ENCODE measurements at places on chromosomes 2 and 18.

GRCh38 chr2:129800285-129800684, 179.2 kb upstream of the RAB6C start:
- DNase-seq = no peak

DNA sequence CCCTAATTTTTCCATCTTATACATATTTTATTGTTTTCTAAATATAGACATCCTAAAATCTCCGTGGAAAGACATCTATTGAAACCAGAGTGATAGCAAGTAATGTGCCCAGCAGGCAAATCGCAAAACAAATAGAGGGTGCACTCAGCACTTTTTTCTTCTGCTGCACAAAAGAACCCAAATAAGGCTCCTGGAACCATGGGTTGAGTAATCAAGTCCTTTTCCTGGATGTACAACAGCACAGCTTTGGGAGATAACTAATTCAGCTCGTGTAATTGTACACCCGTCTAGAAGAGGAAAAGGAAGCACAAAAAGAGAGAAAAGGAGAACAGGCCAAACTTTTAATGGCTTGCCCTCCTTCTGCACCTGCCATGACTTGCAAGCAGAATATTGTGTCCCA, 126.9 kb upstream of the TLK1 start:
- no peak for DNase-seq

DNA sequence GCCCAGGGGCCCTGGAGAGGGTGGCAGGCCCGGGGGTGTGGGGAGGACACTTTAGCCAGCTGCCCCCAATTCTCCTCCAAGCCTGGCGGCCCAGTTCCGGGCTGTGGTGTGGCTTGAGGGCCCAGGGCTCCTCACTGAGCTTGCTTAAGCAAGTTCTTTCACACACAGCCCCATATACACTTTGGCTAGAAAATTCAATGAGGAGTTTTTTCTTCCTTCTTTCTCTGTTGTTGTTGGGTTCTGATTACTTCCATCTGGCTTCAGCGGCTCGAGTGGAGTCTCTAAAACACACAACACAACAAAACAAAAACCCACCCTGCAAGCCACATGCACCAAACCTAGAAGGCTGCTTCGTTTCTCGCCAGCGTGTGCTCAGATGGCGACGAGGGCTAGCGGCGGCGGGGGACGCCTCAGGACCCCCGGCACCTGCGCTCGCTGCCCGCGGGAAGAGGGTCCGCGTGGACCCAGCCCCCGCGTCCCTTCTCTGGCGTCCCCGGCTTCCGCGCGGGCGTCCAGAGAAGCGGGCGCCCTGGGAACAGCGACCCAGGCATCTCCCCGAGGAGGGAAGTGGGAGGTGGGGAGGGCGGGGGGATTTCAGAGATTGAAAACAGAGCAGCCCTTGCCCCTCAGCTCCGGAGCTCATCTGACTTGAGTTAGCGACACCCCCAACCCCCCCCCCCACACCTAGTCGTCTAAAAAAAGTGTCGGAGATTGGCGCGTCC, 577 bp upstream of the GLI2 start:
- no peak for DNase-seq

- no peak for DNase-seq
Measured at GRCh38 chr2:96546321-96546720, 9.8 kb downstream of the ARID5A start.

DNA sequence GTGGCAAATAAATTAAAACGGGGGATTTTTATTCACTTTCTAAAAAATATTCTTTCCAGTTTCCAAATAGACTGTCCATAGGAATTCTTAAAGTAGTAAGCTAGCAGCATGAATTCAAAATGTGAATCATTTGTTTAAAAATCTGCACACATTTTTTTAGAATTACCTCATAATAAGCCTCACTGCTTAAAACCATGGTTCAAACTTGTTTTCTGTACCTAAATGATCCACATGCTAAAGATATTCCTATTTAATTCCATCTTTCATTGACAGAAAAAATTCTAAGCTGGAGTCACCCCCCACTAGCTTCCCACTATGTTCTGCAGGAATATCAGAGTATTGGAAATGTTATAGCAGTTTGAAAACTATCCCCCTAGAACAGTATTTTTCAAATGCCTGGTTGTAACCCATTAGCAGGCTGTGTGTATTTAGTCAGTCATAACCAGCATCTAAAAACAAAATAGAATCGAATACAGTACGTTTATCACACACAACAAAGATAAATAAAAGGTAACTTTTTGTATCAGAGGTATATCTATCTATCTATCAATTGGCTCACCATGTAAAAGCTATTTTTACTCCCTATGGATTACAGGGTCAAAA, 11.2 kb upstream of the IKZF2 start:
- no peak for DNase-seq

- DNase-seq = no peak
Measured at GRCh38 chr2:26691881-26692278, 642 bp upstream of the KCNK3 start.

DNA sequence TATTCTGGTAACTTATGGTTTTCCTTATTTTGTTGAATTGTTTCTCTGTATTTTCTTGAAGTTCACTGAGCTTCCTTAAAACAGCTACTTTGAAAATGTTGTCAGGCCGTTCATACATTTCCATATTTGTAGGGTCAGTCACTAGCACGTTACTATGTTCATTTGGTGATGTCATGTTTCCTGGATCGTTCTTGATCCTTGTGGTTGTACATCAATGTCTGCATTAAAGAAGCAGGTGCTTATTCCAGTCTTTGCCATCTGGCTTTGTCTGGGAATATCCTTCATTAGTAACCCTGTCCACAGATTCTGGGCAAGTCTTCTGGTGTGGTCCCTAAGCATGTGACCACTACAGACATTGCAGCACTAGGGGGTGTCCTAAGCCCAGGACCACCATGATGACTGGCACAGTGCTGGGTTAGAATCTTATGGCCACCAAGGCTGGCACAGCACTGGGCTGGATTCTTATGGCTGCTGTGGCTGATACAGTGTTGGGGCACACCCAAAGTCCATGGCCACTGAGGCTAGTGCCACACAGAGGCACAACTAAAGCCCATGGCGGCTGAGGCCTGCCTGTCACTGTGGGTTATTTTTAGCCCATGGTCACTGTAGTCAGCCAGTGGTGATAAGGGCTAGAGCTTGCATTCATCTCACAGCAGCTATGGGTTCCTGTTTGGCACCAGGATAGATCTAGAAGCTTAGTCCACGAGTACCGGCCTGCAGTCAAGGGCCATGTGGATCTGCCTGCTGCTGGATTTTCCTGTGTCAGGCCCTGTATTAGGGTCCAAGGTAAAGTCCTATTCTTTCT, 13.2 kb downstream of the VWA3B start:
- DNase-seq = no peak

DNA sequence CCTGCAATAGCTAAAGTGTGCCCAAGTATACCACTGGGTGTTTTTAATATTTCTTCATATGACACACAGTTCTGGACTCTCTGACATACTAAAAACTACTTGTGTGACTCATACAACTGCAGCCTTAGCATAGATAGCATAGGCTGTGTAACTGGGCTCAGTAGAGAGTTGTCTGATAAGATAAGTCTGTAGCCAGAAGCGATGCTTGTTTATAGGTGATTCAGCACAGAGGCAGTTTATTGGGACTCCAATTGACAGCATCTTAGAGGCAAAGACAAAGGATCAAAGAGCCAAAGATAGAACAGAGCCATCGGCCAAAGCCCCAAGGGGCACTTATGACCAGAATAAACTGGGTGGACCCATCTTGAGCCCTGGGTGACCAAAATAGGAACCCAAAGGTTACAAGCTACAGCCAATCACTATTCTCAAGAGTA, 42.3 kb downstream of the AAK1 start:
- DNase-seq = no peak

DNA sequence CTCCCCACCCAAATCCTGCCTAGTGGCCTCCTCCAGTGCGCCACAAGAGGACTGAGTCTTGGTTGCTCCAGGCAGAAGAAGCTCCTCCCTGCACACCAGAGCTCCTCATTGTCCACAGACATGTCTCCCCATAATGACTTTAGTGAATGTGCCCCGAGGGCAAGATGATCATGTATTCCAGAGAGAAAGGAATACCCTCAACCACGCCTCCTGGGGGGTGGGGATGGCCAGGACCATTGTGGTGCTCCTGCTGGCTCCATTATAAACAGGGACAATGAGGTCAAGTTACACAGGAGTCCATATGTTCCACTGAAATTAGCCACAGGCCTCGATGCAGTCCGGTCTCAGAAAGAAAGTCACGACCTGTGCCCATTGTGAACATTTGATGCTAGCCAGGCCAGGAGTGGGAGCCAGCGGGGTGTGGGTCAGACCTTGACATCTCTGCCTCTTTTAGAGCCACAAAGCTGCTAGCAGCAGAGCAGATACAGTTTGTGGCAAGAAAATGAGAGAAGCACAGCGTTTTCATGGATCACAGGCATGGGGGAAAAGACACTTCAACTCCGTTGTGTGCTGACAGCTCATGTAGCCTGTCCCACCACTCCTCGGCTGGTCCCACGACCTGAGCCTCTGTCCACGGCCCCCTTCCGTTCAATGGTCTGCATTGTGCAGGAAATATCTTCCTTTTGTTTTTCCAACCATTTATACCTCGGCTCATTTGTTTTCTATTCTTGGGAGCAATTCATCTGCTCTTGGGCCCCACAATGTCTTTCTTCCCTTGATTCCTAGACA, 70.7 kb upstream of the FZD7 start:
- no peak for DNase-seq

- no peak for DNase-seq
Measured at GRCh38 chr2:126381091-126381490, 274.9 kb upstream of the GYPC start.

GRCh38 chr2:9057939-9058761, 54.7 kb upstream of the MBOAT2 start:
- no peak for DNase-seq

DNA sequence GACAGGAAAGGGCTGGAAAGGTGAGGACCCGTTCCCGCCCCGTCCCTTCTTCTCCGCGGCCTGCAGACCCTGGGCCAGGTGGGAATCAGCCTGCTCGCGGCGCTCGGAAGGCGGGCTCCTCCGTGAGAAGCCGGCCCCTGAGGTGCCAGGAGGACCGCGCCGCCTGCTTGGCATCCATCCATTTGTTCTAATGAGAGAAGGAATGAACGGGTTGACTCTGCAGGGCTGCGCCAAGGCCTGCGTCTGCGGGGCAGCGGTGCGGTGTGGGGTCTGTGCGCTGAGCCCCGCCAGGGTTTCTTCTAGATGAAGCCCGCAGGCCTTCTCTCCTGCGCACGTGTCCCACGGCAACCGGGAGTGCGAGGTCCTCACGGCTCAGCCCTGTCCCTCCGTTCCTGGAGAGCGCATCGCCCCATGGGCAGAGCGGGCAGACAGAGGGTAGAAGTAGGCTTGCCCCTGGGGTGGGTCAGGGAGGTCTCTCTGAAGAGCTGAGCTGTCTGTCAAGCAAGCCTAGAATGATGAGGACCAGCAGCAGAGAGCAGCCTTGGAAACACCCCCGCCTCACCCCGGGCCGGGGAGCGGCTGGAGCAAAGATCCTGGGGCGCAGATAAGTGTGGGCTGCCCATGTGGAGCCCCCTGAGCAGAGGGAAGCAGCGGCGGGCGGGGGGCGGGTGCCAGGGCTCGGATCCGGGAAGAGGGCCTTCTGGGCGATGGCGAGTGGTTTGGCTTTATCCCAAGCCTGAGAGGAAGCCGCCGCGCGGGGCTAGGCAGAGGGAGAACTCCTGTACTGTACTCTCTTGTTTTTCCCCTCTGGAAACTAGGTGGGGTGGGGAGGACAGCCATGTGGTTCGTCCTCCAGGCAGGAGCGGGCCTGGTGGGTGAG, 27.9 kb upstream of the HS6ST1 start:
- DNase-seq = no peak

- no peak for DNase-seq
Measured at GRCh38 chr2:120531365-120531764, 185.4 kb downstream of the INHBB start.

DNA sequence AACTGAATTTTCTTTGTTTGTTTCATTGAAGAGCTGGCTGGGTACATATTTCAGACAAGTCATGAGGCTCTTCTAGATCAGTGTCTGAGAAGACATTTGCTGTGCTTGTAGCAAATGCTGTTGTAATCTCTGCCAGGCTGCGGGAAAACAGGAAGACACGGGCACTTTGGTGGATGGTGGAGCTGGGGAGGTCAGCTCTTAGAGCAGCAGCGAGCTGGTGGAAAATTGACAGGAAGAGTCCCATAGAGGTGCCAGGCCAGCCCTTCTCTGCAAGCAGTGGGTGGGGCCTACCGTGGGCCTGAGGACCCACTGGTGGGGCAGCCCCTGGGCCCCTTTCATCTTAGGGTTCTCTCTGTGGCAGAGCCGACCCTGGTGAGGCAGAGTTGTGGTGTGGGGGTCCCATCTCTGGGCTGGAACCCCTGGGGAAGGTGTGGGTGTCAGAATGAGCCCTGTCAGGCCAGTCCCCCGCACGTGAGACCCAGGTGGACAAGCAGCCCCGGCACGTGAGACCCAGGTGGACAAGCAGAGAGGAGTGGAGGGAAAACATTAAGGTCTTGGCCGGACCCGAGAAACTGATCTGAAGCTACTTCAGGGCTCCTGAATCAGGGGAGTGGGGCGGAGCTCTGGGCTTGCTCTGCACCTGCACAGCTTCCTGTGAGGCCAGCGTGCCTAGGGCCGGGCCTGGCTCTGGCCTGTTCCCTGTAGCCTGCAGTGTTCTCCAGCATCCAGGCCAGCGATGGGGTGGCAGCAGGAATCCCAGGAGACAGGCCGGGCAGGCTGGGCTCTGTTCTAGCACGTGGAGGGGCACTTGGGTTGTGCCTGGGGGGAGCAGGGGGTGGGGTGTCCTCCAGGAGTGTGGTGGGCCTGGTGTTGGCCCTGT, 273.5 kb upstream of the HDAC4 start:
- DNase-seq = no peak

GRCh38 chr2:88236666-88237065, 66.5 kb downstream of the THNSL2 start:
- DNase-seq = no peak

DNA sequence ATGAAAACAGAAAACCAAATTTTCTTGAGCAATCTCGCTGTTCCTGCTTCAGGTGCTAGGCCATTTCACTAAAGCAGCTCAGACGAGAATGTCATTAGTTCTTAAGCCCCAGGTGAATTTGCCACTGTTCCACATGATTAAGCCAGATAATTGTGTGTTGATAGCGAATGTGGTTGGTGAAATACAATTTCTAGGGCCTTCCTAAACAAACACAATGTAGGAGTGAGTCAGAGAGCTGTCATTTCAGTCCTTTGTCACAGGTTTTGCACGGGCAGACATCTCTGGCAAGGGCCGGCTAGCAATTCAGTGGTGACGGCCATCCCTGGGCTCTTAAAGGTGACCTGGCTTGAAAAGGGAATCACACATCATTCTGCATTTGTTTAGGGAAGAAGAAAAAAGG, 170.7 kb downstream of the TMEM182 start:
- DNase-seq = no peak

Measured in stimulated activated CD4-positive, alpha-beta T cell treated with anti-CD3 and anti-CD28 coated beads, TNF-alpha, amount 100 ng/mL, for 24 hours (primary cell).